ENCODE measurements at places on chromosomes 6 and 20. TPM values are rescaled to one million over a fixed set of nuclear protein-coding genes. Genes with fewer than 3 reads are reported as not detected.
A peak's percentile ranks its signal among the peaks of the same experiment; 100 is the strongest.

The B3GAT2 gene
- total RNA-seq = not detected

- H3K4me3 ChIP-seq = no peak overlapping the region
- no peak for DNase-seq
- no peaks in the 10 kb centered on the region for H3K36me3 ChIP-seq
- no peak overlapping the region for H3K27ac ChIP-seq
- H3K4me1 ChIP-seq = no peaks in the 10 kb centered on the region
These were observed 473.9 kb upstream of the HS3ST5 start for GRCh38 chr6:114816678-114817077.

DNA sequence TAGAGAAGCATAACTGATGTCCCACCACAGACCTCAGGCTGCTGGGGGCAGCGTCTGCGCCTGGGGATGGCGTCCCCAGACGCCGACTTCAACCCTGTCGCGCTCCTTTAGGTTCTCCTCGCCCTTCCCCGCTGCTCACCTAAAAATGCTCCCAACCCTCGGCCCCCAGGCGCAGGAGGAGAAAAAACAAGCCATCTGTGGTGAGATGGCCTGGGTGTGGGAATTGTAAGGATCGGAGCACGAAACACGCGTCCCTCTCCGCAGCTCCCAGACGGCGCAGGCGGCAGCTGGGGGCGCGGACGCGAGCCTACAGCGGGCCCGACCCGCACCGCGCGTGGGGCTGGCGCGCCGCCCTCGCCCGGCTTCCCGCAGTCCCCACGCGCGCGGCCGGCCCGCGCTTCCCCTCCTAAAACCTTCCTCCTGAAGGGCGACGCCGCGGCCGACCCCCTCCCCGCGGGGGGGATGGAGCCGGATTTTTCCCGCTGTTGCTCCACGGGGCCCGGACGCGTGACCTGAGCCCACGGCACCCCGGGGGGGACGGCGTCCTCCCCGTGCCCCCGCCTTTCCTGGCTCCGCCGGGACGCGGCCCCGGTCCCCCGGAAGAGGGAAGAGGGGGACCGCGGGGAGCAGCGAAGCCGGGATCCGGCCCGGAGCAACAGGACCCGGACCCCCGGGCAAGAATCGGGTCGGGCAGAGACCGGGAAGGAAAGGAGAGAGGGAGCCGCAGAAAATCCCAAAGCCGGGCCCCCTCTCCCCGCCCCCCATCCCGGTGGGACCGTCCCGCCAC, 611 bp downstream of the EPB41L2 start:
- peak overlapping the region; percentile 76 for H3K27ac ChIP-seq
- H3K4me3 ChIP-seq = peak overlapping the region; percentile 78
- no peaks in the 10 kb centered on the region for H3K36me3 ChIP-seq
- H3K27me3 ChIP-seq = no peaks in the 10 kb centered on the region
- peaks cover 28% of the 10 kb centered on the region for H3K4me1 ChIP-seq

DNA sequence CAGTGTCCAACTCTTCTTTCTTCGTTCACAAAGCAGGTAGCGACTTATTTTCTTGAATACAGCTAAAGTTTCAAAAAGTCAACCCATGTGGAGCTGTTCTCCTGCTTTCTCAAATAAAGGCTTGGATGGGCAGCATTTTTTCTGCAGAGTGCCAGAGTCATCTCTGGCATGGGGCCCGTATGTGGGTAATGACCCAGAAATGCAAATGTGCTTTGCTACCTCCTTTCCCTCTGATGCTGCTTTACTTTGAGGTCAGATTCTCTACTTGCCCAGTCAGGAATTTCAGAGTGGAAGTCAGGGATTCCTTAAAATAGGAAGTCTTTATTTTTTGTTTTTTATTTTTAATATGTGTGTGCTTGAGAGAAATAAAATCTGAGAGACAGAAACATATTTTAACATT, 4.9 kb downstream of the NKAIN2 start:
- H3K27ac ChIP-seq = no peak overlapping the region
- peaks cover 7% of the 10 kb centered on the region for H3K4me1 ChIP-seq
- DNase-seq = no peak
- H3K4me3 ChIP-seq = no peak overlapping the region

The ID1 gene
- 2.2 TPM for total RNA-seq

GRCh38 chr6:166850677-166851076, 105.7 kb downstream of the RNASET2 start:
- no peak for DNase-seq
- H3K36me3 ChIP-seq = no peaks in the 10 kb centered on the region
- H3K27me3 ChIP-seq = no peaks in the 10 kb centered on the region
- H3K4me1 ChIP-seq = peaks cover 5% of the 10 kb centered on the region

- H3K27me3 ChIP-seq = no peaks in the 10 kb centered on the region
- DNase-seq = peak; percentile 78
- peak overlapping the region; percentile 89 for H3K27ac ChIP-seq
- peaks cover 87% of the 10 kb centered on the region for H3K4me1 ChIP-seq
- H3K4me3 ChIP-seq = peak overlapping the region; percentile 30
- H3K36me3 ChIP-seq = peaks cover 6% of the 10 kb centered on the region
These were observed 38.9 kb upstream of the TNFAIP3 start for GRCh38 chr6:137827977-137828810.

The FLRT3 gene
- total RNA-seq = not detected

- H3K4me3 ChIP-seq = no peak overlapping the region
- peaks cover 6% of the 10 kb centered on the region for H3K4me1 ChIP-seq
These were observed 201.9 kb upstream of the CST7 start for GRCh38 chr20:24747010-24747712.

- no peaks in the 10 kb centered on the region for H3K4me1 ChIP-seq
- DNase-seq = no peak
- H3K27me3 ChIP-seq = peaks cover 5% of the 10 kb centered on the region
These were observed 128.8 kb upstream of the GGTLC1 start for GRCh38 chr20:24117383-24117782.

- H3K27ac ChIP-seq = no peak overlapping the region
- peaks cover 7% of the 10 kb centered on the region for H3K4me1 ChIP-seq
- H3K36me3 ChIP-seq = no peaks in the 10 kb centered on the region
- no peak for DNase-seq
- H3K27me3 ChIP-seq = peaks cover 5% of the 10 kb centered on the region
- no peak overlapping the region for H3K4me3 ChIP-seq
These were observed 25.4 kb upstream of the GMNN start for GRCh38 chr6:24749297-24749696.

GRCh38 chr6:168045141-168045691, 33.8 kb downstream of the FRMD1 start:
- H3K27me3 ChIP-seq = no peaks in the 10 kb centered on the region
- no peak overlapping the region for H3K4me3 ChIP-seq
- no peaks in the 10 kb centered on the region for H3K4me1 ChIP-seq
- no peak overlapping the region for H3K27ac ChIP-seq

The TSPO2 gene
- not detected for total RNA-seq

DNA sequence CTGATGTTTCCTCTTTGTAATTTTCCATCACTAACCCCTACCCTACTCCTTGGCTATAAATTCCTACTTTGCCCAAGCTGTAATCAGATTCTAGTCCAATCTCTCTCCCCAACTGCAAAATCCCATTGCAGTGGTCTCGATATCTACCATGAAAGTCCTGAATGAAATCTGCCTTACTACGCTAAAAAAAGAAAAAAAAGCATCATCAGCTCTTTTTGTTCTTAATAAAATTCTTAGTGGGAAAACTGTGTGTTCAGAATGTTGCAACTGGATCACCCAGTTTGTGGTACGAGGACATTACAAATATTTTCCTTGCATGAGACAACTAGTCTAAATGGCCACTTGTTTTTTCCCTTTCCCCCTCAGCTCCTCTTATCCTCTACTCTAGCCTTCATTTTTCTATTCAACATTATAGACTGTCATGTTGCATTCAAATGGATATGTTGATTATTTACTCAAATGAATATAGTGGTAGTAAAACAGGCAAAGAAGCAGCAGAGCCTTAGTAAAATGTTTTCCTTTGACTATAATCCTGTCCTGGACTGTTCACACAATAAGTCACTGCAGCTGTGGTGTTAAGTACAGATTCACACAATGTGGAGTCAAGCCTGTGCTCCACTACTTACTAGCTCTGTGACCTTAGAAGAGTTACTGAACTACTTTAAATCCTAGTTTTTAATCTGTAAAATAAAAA, 527.1 kb upstream of the MARCKS start:
- H3K4me3 ChIP-seq = no peak overlapping the region
- DNase-seq = no peak
- H3K27me3 ChIP-seq = no peaks in the 10 kb centered on the region
- no peaks in the 10 kb centered on the region for H3K4me1 ChIP-seq

The GPR6 gene
- not detected for total RNA-seq

The ZSCAN23 gene
- total RNA-seq = 2.9 TPM

The TBXT gene
- not detected for total RNA-seq

DNA sequence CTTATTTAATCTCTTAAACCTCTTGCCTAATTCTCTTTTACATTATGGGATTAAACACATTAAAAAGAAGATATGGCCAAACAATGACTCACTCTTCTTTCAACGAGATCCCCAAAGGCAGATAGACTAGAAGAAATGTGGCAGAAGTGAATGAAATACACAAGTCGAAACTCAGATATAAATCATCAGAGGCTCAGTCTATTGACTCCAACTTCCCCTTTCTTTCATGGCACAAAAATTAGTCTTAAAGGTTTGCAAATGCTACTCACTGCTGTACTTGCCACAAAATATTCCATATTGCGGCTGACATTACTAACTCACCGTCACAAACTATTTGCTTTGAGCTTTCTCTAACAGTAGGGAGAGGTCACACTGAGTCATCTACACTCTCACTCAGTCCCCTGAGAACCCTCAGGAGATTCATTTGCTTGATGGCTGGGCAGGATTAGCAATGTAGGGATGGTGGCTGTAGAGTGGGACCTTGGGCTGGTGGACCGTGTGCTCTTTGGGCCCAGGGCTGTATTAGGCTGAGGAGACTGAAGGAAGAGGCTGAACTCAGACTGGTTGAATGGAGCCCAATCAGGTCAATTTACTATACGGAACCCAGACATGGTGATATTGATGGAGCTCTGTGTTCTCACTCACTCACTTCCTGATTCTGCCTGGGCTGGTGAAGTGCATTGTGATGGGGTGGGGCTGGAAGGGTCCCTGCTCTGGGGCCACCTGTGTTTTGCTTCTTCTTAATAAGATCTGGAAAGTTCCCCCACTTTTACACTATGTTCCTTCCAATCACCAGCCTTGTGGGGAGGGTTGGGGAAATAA, 42.8 kb upstream of the UBR2 start:
- no peak overlapping the region for H3K4me3 ChIP-seq
- H3K27ac ChIP-seq = peak overlapping the region; percentile 76
- DNase-seq = peak; percentile 49
- H3K27me3 ChIP-seq = no peaks in the 10 kb centered on the region
- peaks cover 24% of the 10 kb centered on the region for H3K4me1 ChIP-seq

The ZBTB46 gene
- 0.88 TPM for total RNA-seq

- H3K27me3 ChIP-seq = peaks cover 4% of the 10 kb centered on the region
- H3K4me3 ChIP-seq = no peak overlapping the region
- H3K36me3 ChIP-seq = no peaks in the 10 kb centered on the region
These were observed 87.9 kb upstream of the BEND6 start for GRCh38 chr6:56866917-56867522.

The SEMG1 gene
- total RNA-seq = not detected

- H3K27me3 ChIP-seq = no peaks in the 10 kb centered on the region
- H3K4me1 ChIP-seq = peaks cover 30% of the 10 kb centered on the region
- peaks cover 31% of the 10 kb centered on the region for H3K36me3 ChIP-seq
These were observed 3.2 kb downstream of the SLC29A1 start for GRCh38 chr6:44226368-44227147.

DNA sequence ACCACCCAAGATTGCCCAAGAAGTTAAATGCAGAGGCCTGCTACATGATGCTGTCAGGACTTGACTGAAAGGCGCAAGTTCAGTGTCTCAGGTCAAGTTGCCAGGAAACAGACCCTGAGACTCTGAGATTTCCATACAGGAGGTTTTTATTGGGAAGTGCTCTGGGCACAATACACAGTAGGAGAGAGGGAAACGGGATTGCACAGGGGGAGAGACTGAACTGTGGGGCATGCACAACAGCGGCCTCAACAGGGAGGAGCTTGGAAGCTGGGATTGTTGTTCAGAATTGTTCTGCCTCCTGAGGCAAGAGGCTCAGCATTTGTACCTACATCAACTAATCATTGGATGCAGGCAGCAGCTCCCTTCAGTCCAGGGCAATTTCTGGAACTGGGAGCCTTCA, 6.7 kb downstream of the STX11 start:
- H3K27ac ChIP-seq = no peak overlapping the region
- H3K4me3 ChIP-seq = no peak overlapping the region
- no peak for DNase-seq
- H3K27me3 ChIP-seq = no peaks in the 10 kb centered on the region
- H3K36me3 ChIP-seq = peaks cover 74% of the 10 kb centered on the region
- H3K4me1 ChIP-seq = peaks cover 53% of the 10 kb centered on the region

The ZNF133 gene
- total RNA-seq = 8.8 TPM

DNA sequence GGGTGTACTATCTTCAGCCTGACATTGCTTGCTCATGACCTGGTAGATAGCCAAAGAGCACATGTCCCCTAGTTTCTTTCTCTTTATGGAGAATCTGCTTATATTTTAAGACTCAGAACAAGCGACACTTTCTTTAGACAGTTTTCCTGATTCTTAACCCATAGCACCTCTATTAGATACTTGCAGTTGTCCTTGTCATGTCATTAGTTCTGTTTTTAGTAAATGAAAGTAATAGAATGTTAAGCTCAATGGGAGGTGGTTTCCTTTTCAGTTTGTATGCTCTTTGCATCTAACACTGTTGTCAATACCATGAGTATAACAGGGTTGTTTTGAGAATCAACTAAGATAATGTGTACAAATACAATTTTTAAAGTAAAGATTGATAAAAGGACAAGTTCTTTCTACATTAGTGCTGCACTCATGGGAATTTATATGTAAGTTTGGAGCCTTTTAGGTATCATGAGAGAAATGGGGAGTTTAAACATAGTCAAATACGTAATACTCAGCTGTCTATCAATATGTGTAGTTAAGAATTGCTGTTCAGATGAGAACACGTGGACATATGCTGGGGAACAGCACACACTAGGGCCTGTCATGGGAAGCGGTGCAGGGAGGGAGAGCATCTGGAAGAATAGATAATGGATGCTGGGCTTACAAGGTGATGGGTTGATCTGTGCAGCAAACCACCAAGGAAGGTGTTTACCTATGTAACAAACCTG, 124.3 kb downstream of the GRM1 start:
- H3K4me1 ChIP-seq = no peaks in the 10 kb centered on the region
- no peaks in the 10 kb centered on the region for H3K36me3 ChIP-seq
- no peak overlapping the region for H3K27ac ChIP-seq

The SAMD3 gene
- 2.4 TPM for total RNA-seq

The BTBD3 gene
- 11.6 TPM for total RNA-seq

The PAQR8 gene
- 9.1 TPM for total RNA-seq

GRCh38 chr6:92126088-92126487, 1293.3 kb downstream of the EPHA7 start:
- H3K27me3 ChIP-seq = no peaks in the 10 kb centered on the region
- H3K4me3 ChIP-seq = no peak overlapping the region
- H3K4me1 ChIP-seq = no peaks in the 10 kb centered on the region

- DNase-seq = no peak
- H3K27ac ChIP-seq = no peak overlapping the region
- no peaks in the 10 kb centered on the region for H3K27me3 ChIP-seq
- H3K4me3 ChIP-seq = no peak overlapping the region
- H3K36me3 ChIP-seq = no peaks in the 10 kb centered on the region
These were observed 362.7 kb upstream of the IMPG1 start for GRCh38 chr6:76435174-76435573.

The CCDC170 gene
- not detected for total RNA-seq

Measured in activated CD4-positive, alpha-beta T cell treated with anti-CD3 and anti-CD28 coated beads for 36 hours (primary cell).